Gastroesophageal sphincter (tissue), 4 donors: ENCODE measurements at places on chromosomes 5 and 9. TPM values are rescaled to one million over a fixed set of nuclear protein-coding genes. Genes with fewer than 3 reads are reported as not detected.
A peak's percentile ranks its signal among the peaks of the same experiment; 100 is the strongest.

- ATAC-seq = no peak
Observed at GRCh38 chr5:176500511-176500910, 36.7 kb downstream of the RNF44 start.

Gene POLK
- 38.5 TPM for total RNA-seq

Gene MEIKIN
- 0.66 TPM for total RNA-seq

Gene CHSY3
- 2.3 TPM for total RNA-seq

Gene MORN5
- total RNA-seq = not detected

Gene EGFLAM
- 4.8 TPM for total RNA-seq

GRCh38 chr5:68343421-68343826, 127.9 kb downstream of the PIK3R1 start:
- ATAC-seq = peak; percentile 96

DNA sequence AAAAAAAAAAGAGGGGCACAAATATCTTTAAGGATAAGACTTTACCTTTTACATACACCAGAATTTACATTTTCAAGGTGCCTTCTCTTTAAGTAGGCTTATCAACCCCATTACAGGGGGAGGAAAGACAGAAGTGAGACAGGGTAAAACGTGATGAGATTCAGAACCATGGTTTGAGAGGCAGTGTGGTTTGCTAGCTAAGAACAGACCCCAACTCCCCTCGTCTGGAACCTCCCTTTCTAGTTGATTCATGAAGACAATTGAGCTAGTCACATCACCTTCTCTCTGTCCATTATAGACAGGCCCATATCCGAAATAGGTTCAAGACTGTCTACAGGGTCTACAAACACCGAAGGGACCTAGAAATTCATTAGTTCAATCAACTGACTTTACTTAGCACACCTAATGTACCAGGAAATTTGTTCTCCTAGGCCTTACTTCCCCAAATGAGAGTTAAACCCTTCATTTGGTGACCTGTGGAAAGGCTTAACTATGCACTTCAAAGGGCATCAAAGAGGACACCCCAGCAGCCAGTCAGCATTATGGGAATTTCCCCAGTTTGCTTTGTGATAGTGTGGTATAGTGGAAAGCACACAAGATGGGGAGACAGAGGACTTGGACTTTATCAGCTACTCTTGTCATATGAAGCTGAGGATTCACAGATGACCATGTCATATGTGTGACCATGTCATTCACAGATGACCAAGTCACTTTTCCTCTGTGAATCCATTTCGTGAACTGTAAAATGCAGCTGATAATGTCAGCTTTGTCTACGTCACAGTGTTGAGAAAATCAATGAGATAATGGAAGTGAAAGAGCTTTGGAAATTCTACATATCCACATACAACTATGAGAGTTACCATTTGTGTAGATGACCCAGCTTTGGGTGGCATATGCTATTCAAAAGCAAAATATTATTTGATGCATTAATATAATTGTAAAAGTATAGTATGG, 40.2 kb upstream of the CYFIP2 start:
- ATAC-seq = no peak

Gene PLPPR1
- total RNA-seq = 0.27 TPM

- ATAC-seq = peak; percentile 60
Observed at GRCh38 chr5:10441992-10442435, 335 bp downstream of the ROPN1L start.

- no peak for ATAC-seq
Observed at GRCh38 chr5:72587661-72588308, 80.6 kb upstream of the ZNF366 start.

DNA sequence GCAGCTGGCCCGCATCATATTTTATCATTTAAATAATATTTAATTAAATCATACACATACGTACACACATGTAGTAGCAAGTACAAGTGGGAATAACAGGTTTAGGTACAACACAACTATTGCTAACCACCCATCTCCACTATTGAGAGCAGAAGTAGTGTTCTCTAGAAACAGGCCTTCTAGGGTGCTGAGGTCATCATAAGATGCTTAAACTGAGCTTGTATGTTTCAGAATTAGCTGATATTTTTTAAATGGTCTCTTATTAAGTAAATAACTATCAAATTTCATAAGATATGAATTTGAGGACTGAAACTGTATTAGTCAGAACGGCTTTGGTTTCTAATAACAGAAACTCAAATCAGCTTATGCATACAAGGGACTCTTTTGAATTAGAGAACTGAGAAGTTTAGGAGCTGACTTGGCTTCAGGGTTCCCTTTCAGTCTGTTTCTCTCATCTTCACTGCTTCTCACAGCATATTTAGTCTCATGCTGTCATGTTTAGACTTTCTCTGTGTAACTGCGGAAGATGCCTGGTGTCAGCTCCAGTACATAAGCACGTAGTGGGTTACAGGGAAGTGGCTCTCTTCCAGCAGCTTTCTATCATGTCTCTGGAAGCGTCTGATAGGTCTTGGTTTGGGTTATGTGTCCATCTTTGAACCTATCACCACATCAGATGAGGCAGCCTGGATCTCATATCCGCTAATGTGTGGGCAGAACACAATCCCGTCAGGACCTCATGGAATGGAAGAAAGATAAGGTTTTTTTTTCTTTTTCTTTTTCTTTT, 25.0 kb upstream of the OCLN start:
- ATAC-seq = no peak

Gene ERAP2
- 11.2 TPM for total RNA-seq

DNA sequence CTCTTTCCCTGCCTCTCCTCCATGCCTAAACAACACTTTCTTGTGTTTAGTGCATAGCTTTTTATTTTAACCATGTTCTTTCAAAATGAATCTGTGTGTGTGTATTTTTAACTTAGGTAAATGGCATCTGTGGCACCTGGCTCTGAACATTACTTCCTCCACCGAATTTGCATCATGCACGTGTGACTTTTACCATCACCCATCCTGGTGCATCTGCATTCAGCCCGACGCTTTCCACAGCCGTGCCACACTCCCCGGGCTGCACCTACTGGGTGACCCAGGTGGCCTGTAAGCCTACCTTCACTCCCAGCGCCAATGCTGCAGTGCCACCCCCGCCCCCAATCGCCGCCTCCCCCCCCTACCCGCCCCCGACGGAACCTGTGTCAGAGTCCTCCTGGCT, 12.7 kb upstream of the FCN1 start:
- ATAC-seq = no peak

DNA sequence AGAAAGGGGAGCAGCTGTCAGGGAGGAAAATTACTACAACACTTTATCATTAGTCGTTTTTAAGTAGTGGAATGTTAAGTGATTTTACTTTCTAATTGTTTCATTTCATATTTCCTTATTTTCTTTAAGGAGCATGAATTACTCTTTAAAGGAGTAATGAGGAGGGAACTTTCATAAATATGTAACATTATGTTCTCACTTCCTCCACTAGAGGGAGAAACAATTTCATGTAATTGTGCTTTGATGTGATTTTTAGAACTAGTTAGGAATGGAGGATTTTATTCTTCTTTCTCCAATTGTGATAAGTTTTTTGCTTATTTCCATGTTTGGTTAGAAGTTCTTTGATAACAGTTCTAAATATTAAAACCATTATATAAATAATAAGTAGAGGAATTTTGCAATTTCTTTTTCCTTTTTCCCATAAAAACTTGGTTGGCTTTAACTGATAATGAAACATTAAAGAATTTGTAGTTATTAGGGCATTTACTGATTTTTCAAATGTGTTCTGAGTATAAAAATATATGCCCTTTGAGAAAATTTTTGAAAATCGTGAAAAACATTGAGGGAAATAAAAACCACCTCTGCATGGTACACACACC, 25.6 kb downstream of the CEP78 start:
- no peak for ATAC-seq

- ATAC-seq = no peak
Observed at GRCh38 chr9:128497824-128498610, 6.5 kb upstream of the GLE1 start.

Gene ECM2
- total RNA-seq = 17.4 TPM

Gene CDC25C
- not detected for total RNA-seq

GRCh38 chr5:16983022-16983639, 47.0 kb upstream of the MYO10 start:
- ATAC-seq = no peak

Gene ORM2
- not detected for total RNA-seq

Gene CD274
- 3.5 TPM for total RNA-seq

DNA sequence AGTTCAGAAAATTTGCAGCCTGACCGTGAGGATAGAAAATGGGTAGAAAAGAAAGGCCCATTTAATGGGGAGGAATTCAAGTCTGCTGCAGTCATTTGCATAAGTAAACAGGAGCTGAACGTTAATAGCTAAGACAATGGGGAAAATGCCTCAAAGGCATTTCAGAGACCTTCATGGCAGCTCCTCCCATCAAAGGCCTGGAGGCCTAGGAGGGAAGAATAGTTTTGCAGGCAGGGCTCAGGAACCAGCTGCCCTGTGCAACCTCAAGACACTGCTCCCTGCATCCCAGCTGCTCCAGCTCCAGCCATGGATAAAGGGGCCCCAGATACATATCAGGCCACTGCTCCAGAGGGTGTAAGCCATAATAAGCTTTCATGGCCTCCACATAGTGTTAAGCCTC, 32.2 kb upstream of the CDH18 start:
- ATAC-seq = no peak

GRCh38 chr9:135820661-135821060, 86.7 kb downstream of the CAMSAP1 start:
- no peak for ATAC-seq

- ATAC-seq = no peak
Observed at GRCh38 chr5:164235300-164235891, 730.0 kb downstream of the MAT2B start.

DNA sequence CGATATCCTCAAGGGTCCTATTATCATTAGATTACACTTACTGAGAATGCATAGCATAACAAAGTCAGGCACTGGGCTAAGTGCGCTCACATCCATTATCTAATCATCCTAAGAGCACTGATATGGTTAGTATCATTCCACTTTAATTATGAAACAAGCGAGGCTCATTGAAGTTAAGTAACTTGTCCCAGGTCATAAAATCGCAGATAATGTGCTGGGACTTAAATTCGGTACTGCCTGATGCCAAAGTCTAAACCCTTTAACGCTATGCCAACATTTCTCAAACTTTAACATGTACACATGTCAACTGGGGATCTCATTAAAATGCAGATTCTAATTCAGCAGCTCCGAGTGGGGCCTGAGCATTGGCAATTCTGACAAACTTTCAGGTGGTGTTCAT, 204.7 kb downstream of the PTTG1 start:
- no peak for ATAC-seq

- no peak for ATAC-seq
Observed at GRCh38 chr9:116151199-116151598, 2.4 kb upstream of the PAPPA start.

Gene CER1
- total RNA-seq = not detected

DNA sequence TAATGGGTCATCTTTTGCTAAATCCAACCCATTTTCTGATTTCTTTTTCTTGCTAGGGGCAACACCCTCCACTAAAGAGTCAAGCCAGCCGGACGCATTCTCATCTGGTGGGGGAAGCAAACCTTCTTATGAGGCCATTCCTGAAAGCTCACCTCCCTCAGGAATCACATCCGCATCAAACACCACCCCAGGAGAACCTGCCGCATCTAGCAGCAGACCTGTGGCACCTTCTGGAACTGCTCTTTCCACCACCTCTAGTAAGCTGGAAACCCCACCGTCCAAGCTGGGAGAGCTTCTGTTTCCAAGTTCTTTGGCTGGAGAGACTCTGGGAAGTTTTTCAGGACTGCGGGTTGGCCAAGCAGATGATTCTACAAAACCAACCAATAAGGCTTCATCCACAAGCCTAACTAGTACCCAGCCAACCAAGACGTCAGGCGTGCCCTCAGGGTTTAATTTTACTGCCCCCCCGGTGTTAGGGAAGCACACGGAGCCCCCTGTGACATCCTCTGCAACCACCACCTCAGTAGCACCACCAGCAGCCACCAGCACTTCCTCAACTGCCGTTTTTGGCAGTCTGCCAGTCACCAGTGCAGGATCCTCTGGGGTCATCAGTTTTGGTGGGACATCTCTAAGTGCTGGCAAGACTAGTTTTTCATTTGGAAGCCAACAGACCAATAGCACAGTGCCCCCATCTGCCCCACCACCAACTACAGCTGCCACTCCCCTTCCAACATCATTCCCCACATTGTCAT, 72.0 kb downstream of the NUP214 start:
- no peak for ATAC-seq

DNA sequence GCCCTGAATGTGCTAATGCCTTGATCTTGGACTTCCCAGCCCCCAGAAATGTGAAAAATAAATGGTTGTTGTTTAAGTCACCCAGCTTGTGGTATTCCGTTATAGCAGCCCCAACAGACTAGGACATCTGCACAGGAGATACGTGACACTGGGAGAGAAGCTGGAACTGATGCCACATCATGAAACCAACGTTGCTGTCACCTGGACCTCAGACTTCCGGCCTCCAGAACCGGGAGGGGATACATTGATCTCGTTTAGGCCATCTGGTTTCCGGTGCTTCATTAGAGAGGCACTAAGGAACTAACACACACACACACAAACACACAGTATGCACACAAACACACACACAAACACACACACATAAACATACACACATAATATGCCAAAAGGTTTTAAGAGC, 75.0 kb upstream of the ICE1 start:
- no peak for ATAC-seq

- no peak for ATAC-seq
Observed at GRCh38 chr5:9920697-9921096, 290.5 kb upstream of the TAS2R1 start.

DNA sequence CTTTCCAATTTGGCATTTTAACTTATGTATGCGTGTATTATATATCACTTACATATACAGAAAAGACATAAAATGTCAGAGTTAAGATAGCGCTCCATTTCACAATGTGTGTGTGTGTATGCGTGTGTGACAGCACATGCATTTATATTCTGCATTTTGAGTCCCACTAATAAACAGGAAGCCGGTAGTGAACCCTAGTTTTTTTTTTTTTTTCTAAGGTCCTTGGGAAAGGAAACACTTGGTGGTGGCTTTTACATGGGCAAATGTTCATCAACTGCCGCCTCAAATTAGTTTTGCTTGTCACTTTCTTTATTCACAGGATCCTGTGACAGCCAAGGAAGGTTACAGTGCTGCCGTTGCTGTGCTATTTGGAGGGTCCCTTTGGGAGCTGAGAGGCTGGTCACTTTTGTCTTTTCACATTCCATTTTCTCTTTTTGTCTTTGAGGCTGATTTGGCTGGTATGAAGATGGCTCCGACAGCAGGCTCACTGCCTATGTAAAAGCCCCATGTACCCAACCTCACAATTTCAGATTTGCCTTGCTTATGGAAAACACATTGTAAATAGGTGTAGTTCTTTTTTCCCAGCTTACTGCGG, 298.9 kb downstream of the CSNK1G3 start:
- ATAC-seq = no peak

GRCh38 chr9:133615186-133615585, 6.0 kb upstream of the FAM163B start:
- ATAC-seq = no peak

DNA sequence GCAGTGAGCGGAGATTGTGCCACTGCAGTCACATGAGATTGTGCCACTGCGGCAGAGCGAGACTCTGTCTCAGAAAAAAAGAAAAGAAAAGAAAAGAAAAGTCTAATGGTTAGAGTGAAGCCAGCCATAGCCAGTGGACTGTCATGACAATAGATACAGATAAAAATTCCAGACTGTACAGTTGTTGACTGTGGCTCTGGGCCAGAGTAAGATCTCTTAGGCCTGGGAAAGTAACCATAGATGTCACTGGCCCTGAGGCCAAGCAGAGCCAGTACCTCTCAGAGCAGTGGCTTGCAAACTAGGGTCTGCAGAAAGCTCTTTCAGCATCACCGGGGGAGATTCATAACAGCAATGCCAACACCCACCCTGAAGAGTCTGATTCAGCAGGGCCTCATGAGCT, 44.1 kb upstream of the SUB1 start:
- no peak for ATAC-seq
